PC-9 (cell line): ENCODE measurements at places on chromosomes 1 and 21.

DNA sequence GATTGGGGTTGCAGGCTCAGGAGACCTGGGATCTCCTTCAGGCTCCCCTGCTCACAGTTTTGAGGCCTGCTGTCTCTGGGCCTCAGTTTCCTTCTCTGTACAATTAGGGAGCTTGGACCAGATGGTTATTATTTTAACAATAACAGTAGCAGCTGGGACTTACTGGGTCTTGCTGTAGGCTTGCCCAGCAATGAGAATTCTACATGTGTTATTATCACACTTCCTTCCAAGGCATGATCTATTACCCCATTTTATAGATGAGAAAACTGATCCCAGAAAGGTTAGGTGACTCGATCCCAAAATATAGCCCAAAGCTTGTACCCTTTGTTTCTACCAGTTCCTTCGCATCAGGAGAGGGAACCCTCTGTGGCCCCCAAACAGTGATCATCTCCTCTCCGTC, 153.8 kb downstream of the PTPRU start:
- no peak for DNase-seq

DNA sequence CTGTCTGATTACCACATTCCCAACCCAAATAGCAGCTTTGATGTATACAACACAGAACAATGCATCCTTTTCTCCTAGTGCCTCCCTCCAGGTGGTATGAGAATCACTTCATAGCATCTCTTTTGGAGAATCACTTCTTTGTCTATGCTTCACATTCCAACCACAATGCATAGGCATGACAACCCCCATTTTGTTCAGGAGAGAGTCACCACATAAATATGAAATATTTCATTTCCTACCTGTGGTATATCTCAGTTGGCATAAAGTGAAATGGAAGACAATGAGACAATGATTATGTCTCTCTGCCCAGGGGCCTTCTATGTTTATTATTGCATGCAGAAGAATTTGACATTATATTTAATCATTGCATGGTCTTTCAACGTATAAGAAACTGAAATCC, 112.2 kb downstream of the BRINP2 start:
- no peak for DNase-seq

GRCh38 chr1:208258277-208258676, 14.1 kb upstream of the PLXNA2 start:
- DNase-seq, result no peak

- no peak for DNase-seq
Observed at GRCh38 chr1:117342397-117342796, 24.9 kb upstream of the MAN1A2 start.

GRCh38 chr1:201284636-201285035, 1.3 kb downstream of the PKP1 start:
- DNase-seq, result no peak

DNA sequence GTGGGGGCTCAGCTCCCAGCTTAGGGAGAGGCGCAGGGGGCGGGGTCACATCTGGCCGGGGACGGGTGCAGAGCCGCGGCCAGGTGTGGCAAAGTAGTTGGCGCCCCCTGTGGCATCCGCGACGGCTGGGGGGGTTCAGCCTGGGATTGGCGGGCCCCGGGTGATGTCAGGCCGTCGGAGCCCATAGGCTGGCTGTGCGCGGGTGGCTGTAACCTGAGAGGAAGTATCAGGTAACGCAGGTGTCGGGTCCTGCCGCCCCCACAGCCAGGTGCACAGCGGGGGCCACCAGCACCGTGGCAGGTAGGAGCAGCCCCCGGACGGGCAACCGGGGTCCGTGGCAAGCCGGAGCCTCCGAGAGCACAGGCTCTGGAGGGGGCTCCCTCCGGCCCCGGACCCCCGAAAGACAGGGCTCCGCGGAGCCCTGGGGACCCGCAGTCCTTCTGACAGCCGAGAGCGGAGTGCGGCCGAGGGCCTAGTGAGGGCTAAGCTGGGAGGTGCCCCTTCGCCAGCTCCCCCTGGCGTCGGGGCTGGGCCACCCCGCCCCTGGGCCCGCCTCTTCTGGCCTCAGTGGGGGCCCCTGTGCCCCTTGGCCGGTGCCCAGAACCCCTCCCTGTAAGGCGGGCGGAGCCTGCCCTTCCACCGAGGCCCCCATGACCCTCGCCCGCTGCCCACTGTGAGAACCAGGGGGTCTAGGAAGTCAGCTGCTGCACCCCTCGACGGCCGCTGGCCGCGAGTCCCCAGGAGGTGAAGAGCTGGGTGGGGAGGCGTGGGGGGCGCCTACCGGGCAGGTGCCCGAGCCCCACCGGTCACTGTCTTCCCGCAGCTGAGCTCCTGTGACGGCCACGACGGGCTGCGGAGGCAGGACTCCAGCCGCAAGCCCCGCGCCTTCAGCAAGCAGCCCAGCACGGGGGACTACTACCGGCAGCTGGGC, 17.9 kb downstream of the TNFRSF25 start:
- no peak for DNase-seq

DNA sequence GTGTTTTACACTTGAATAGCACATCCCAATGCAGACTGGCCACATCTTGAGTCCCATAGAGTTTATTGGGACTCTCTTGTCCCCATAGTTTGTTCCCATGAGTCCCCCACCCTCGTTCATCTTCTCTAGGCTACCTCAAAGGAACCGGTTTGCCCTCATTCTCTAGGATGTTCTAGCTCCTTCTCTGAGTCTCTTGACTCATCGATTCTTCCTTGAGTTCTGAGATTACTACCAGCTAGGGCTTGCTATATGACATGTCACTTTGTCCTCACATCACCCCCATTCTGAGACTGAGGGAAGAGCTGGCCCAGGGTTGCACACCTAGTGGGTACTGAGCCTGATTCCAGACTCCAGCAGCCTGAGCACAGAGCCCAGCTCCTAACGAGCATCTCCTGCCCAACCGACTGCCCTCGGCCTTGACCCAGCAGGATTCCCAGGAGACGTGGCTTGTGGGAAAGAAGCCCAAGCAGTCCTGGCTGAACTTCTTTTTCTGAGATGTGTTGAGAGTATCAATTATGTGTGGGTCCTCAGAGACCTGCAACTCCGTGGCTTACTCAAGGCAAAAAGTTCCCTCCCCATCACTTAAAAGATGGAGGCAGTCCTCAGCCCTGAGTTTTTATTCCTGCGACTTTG, 42.0 kb downstream of the TMEM51 start:
- DNase-seq, result no peak

GRCh38 chr1:185288435-185288834, 28.6 kb downstream of the IVNS1ABP start:
- no peak for DNase-seq

GRCh38 chr1:55146781-55147180, 68.4 kb downstream of the USP24 start:
- DNase-seq, result no peak

DNA sequence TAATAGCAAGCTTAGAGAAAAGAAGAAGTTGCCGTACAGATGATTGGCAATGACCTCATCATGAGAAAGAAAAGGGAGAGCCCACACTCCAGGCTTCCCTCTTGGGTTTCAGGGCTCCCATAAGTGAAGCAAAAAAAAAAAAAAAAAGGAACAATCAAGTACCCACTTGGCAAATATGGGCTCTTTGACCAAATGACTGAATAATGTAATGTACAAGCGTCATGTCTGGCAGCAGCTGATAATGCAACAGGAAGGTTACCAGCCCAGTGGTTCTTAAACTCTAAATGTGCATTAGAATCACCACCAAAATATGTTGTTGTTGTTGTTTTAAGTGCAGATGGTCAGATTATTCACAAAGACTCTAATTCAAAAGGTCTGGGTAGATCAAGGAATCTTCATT, 13.5 kb downstream of the TNFSF4 start:
- DNase-seq, result no peak

DNA sequence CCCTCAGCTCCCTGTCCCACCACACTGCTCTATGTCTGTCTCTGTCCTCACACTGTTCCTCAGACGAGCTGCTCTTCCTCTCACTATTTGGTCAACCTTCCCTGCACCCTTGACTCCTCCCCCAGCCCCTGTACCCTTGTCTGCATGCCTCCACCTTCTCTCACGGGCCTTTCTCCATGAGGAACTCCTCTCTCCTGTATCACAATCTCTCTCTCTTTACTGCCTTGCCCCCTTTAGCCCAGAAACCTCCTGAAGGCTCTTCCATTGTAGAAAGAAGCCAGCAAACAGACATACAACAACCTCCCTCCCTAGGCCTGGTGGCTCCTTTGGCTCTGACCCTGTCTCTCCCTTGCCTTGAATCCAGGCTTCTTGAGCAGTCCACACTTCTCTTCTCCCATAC, 251.6 kb upstream of the CSF3R start:
- no peak for DNase-seq

GRCh38 chr1:113654883-113655282, 104.4 kb downstream of the PHTF1 start:
- DNase-seq, result no peak

DNA sequence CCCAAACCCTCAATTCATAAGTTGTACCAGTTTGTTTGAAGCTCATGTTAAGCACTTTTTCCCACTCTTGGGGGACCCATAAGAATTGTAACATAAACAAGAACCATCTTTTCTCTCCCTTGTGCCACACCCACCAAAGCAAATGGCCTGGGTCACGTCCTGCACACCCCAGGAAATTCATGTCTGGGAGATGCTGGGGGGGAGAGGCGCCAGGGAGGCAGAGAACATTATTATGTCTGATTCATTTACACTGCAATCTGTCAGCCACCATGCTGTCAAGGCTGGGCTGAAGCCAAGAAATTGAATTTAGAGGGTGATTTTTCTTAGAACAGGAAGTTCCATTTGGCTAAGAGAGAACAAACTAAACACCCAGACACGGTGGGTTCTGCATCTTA, 37.2 kb upstream of the IPO9 start:
- DNase-seq, result no peak

DNA sequence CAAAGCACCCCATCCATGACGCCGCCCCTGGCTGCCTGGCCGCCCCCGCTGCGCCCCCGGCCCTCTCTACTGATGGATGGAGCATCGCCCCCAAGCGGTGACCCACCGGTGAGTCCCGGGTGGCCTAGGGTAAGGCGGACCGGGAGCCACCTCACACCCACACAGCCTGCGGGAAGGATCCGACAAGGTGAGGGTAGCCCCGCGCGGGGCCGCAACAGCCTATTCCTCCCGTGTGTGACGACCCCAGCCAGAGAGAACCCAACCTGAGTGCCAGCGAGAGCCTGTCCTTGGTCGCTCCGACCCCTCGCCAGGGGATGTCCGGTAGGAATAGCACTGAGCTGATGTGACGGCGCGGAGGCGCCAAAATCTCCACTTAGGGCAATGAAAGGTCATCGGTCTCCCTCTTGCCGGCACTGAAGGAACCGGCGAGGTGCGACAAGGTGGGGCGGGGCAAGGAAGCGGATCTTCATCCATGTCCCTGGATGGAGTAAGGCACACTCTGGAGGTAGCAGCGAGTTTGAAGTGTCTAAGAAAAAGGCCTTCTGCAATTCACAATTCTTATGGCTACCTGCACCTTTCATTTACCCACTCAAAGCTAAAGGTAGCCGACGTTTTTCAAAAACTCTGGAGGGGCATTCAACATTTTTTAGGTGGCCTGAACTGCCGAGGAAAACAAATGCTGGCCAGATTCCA, 19.7 kb upstream of the CHIA start:
- DNase-seq, result no peak

GRCh38 chr1:26938659-26939025, 17.1 kb downstream of the NUDC start:
- no peak for DNase-seq

DNA sequence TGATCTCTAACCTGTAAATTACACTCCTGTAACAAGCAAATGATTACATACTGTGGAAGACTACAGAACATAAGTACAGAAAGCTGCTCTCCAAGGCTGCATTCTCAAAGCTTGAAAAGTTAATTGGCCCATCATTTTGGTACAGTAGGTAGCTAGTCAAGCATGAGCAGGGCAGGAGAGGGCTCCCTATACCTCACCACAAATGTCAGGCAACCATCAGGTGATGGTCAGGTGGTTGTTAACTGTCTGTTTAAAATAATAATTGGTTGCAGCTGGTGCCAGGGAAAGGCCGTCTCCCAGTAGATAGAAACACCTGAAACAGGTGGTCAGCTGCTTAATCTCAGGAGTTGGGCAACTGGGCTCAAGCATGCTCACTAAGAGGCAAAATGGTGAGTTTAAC, 13.1 kb upstream of the SLC1A7 start:
- no peak for DNase-seq

DNA sequence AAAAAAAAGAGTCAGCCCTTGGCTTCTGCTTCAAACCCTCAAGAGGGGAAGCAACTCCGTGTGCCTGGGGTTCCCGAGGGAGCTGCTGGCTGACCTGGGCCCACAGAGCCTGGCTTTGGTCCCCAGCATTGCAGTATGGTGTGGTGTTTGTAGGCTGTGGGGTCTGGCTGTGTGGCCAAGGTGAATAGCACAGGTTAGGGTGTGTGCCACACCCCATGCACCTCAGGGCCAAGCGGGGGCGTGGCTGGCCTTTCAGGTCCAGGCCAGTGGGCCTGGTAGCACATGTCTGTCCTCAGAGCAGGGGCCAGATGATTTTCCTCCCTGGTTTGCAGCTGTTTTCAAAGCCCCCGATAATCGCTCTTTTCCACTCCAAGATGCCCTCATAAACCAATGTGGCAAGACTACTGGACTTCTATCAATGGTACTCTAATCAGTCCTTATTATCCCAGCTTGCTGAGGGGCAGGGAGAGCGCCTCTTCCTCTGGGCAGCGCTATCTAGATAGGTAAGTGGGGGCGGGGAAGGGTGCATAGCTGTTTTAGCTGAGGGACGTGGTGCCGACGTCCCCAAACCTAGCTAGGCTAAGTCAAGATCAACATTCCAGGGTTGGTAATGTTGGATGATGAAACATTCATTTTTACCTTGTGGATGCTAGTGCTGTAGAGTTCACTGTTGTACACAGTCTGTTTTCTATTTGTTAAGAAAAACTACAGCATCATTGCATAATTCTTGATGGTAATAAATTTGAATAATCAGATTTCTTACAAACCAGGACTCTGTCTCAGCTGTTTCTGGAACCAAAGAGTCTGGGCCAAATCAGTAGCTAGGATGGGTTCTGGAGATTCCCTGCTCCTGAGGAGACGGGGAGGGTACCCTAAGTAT, 26.8 kb upstream of the KDM4A start:
- no peak for DNase-seq

- no peak for DNase-seq
Observed at GRCh38 chr1:71641903-71642302, 561.1 kb upstream of the ZRANB2 start.

- DNase-seq, result peak; percentile 55
Observed at GRCh38 chr21:30206551-30207251, 9.2 kb downstream of the CLDN8 start.

GRCh38 chr1:43441166-43441893, 12.4 kb downstream of the HYI start:
- no peak for DNase-seq

DNA sequence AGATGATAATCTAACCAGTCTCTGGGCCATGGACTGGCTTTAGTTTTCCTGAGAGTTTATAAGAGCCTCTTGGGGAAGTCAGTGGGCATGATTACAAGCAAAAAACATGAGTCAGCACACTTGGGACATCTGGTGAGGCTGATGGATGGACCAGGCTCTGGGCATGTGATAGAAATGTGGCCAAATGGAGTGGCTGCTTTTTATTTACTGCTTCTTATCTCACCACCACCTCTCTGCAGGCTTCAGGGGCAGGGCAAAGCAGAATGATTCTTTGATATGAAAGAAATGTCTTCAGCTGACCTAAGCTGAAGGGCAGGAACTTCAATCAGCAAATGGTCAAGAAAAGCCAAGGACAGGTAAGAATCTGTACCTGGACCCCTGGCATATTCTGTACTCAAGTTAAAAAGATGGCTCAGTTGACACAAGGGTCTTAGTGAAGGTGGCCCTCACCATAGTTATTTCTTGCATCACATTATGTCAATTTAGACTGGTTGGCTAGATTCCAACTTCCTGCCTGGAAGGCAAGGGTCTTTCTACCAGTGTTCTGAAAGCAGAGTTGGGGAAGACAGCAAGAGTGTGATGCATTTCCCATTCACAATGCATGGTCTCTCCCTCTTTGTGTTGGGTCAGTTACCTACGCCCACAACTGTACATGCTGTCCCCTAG, 162.8 kb downstream of the FASLG start:
- no peak for DNase-seq

GRCh38 chr1:35203295-35203694, 10.3 kb upstream of the SFPQ start:
- DNase-seq, result no peak
